ENCODE measurements at places on chromosomes 11 and 22.

DNA sequence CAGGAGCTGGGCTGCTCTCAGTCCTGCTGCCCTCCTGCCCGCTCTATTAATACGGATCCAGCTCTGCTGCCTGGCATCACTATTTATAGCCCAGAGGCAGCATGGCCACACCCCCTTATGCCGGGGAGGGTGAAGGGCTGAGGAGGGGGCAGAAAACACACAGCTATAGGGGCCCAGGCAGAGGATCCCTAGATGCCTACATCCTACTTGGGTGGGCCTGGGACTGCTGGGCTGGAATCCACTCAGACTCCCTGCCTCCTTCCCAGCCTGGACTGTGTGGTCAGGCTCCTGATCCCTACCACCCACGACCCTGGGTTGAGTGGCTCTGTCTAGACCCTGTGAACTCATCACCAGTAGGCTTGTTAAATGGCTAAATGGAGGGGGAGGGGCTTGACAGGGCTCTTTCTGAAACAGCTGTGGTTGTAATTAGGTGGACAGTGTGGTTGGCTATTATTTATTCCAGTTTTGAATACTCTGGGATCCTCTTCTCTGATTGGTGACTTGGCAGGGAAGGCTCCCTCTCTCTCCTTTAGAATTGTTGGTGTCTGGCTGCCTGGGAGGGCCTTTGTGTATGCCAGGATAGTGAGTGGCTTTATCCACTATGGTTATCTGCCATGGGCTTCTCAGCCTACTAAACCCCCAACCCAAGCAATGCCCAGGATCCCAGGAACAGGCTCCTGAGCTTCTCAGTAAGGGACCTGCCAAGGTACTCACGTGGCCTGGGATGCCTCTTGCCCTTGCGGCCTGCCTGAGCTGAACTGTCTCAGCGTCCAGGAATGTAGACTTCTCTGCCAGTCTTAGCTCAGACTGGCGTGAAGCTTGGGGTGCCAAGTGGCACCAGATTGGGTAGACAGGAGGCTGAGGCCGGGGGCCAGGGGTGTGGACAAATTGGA is 15.2 kb downstream of the PHLDB1 start:
- DNase-seq: no peak

DNA sequence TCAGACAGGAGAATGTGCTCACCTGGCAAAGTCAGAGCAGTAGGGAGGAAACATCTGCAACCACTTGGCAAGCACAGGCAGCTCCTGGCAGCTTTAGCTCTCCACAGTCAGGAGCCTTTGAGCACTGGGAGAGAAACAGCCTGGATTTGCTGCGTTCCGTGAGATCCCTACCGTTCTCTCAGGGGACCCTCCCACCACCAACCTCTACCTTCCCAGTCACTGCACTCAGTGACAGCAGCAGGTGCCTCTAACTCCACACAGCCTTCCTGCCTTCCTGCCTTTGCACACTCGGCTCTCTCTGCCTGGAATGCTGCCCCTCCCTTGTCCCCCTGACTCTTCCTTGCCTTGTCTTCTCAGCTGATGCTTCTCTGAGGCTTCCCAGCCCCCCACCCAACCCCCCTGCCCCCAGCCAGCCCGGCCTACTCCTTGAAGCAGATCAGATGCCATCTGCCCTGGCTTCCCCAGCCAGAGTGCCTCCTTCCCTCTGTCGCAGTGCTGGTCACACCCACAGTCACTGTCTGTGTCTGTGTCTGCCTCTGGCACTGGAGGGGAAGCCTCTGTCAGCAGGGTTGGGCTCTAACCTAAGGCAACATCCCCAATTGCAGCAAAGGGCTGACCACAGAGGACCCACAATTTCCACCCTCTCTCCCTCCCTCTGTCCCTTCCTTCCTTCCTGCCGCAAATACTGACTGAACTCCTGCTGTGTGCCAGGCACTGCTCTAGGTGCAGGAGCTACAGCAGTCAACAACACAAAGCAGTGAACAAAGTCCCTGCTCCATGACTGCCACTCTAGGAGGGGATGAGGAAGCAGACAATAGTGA is 14.9 kb upstream of the TSKU start:
- DNase-seq: no peak

GRCh38 chr11:71138737-71139425 is 113.5 kb downstream of the SHANK2 start:
- no peak for DNase-seq

DNA sequence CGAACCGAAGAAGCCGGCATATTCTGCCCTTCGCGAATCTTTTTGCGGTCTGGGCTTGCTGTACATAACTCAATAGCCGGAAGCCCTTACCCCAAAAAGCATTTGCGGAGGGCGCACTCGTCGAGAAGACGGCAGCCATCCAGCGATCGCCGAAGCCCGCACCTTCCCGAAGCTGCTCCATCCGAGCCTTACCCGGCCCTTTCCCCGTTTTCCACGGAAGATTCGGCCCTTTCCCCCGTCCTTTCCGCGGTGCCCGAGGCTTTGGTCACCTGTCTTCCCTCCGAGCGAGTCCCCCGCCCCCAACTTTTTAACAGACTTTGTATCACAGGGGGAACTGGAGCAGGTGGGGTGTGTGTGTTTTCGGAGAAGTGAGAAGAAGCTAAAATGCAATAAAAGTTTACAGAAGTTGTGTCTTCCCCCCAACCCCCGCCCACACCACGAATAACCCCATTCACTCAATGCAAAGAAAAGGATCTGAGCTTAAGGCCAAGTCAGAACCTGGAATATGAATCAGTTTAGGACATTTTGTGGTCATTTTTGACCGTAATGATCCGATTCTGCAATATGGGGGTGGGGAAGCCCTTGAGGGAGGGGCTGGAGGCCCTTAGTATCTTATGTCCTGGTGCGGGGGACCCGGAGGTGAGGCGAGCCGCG is 99.0 kb upstream of the HSD17B12 start:
- no peak for DNase-seq

DNA sequence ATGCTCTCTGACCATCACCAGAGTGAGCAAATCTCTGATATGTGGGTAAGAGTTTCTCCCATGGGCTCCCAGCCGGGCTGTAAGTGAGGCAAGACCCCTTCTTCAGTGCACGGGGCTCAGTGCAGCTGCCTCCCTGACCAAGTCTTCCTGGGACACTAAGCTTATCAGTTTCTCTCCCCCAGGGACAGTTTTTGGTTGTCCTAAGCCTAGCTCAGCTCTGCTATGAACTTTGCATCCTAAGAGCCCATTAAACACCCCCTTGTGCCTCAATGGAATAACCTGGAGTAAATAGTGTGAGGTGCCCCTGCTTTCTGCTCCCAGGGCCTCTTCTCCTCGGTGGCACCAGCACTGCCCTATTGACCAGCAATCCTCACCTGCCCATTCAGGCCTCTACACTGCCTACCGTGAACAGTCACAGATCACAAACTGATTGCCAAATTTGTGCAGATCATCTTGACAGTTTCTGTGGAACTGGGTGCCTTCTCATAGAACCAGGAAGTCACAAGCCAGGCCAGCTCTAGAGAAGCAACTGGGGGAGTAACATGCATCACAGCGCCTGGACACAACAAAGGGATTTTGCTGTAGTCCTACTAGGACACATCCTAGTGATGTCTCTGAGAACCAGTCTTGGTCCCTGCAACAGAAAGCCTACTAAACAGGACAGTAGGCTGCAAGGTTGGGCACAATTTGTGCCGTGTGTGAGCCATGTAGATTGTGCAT is 19.5 kb upstream of the IGLL5 start:
- DNase-seq: no peak

GRCh38 chr11:63622323-63622722 is 8.1 kb upstream of the PLAAT3 start:
- DNase-seq: no peak

DNA sequence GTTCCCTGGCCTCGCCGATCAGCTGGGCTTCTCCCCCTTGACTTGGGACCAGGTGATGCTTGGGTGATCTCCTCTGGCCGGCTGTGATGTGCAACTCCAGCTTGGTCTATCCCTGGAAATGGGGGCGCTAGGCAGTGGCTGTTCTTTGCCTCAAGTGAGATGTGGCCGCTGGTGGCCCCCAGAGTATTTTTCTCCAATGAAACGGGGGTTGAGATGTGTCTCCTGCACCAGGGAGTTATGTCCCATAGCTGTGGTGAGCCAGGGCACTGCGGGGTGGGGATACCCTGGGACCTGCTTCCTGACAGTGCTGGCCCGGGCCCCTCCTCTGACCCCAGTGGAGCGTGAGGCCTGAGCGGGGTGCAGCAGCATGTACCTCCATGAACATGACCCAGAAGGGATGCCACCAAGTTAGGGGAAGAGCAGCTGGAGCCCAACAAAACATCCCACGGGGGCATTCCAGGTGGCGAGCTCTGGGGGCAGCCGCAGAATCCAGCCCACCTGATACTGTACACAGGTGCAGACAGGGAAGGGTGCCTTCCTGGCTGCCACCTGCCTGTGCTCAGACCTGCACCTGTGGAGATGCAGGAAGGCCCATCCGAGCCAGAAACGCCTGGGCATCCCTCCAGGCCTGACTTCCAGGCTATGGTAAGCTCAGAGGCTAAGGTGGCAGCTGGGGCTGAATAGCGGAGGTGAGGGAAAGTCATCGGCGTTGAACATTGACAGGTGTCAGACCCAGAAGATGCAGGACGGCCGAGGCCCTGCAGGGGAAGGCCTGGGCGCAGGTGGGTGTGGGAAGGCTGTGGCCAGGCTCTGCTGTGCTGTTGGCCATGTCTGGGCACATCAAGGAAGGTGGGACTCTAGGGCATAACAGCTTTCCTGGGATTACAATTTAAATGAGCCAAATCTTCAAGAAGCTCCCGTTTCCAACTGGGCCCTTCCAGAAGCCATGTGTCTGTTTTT is 97.3 kb downstream of the CTTN start:
- DNase-seq: no peak

DNA sequence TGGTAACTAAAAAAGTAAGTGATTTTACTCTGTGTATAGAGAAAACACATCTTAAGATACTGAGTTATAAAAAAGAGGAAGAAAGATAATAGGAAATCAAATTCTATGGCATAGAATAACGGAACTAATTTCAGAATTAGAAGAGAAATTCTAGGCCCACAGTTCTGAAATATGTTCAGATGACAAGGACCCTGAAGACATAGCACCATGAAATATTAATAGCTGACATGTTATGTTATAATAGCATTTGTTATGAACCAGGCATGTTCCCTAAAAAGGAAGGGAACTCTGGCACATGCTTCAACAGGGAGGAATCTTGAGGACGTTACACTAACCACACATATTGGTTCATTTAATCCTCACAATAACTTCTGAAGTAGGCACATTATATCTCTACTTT is 32.7 kb downstream of the PRDM10 start:
- no peak for DNase-seq

GRCh38 chr11:124807201-124807600 is 7.0 kb upstream of the MSANTD2 start:
- no peak for DNase-seq
